Activated CD4-positive, alpha-beta T cell treated with anti-CD3 and anti-CD28 coated beads for 48 hours (primary cell): ENCODE measurements at places on chromosomes 2 and 18.

DNA sequence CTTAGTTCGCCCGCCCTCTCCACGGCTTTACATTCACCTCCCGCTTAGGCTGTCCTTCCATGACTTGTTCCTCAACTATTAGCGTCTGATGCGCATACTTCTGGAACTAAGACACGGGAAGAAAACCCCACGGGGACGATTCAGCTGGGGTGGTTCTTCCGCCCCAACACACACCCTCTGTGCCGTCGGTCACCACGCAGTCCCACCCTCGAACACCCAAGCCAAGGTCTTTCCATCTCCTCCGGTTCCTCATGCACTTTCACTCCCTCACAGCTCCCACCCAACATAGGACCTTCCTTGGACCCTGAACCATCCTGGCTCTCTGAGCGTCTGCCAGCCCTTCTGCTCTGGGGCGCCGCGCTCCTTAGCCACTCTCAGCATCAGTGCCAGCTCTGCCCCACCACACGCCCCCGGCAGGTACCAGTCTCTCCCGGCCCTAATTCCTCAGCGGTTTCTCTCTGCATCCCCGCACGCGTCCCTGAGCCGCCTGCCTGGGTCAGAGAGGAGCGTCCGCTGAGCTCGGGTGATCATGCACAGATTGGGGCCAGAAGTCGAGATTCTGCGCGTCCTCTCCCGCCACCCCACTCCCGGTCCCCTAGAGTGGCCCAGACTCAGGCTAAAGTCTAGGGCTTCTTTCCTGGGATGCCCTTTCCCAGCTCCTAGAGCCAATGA is 522 bp upstream of the SRD5A2 start:
- no peak for DNase-seq

- DNase-seq = no peak
Measured at GRCh38 chr2:188898261-188898660, 75.9 kb upstream of the COL3A1 start.

- no peak for DNase-seq
Measured at GRCh38 chr2:23664066-23664788, 262.7 kb downstream of the ATAD2B start.

DNA sequence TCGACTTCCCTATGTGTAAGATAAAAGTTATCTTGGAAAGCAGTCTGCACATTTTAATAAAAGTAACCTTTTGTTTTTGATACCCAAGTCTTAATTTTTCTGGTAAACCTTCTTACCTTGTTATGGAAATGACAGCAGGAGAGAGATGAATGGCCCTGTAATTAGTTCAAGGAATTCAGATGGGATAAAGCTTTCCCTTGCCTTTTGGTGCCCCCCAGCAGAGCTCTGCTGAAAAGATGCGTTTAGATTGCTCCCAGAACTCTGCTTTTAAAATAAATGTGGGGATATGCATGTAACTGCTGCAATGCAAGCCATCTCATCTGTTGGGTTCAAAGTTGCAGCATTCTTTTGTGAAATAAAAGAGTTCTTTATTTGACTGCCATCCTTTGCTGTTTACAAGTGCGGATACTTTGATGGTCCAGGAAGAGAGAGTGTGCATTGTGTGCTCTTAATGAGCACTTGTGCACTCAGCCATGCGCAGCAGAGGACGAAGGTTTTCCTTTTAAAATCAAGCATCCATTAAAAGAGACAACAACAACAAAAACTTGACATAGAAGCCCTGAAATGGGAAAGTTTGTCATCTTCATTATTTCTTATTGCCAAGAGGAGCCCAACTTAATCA is 176.7 kb upstream of the ST6GAL2 start:
- no peak for DNase-seq

DNA sequence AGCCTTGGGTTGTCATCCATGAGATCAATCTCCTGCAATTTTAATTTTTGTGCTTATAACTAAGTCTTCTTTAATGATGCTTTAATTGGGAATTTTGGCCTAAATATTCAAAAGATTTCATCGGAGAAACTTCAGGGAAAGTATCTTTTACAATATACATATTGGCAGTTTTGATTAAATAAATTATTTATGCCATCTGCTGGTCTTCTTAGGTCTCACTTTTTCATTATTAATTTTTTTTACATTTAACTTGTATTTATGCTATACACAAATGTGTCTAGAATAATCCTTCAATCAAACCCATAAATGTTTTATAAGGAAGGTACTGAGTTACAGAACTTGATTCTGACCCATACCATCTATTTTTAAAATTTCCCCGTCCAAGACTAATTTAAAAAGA is 95.1 kb upstream of the XPO1 start:
- DNase-seq = no peak

- no peak for DNase-seq
Measured at GRCh38 chr2:128413014-128413717, 94.5 kb upstream of the HS6ST1 start.

DNA sequence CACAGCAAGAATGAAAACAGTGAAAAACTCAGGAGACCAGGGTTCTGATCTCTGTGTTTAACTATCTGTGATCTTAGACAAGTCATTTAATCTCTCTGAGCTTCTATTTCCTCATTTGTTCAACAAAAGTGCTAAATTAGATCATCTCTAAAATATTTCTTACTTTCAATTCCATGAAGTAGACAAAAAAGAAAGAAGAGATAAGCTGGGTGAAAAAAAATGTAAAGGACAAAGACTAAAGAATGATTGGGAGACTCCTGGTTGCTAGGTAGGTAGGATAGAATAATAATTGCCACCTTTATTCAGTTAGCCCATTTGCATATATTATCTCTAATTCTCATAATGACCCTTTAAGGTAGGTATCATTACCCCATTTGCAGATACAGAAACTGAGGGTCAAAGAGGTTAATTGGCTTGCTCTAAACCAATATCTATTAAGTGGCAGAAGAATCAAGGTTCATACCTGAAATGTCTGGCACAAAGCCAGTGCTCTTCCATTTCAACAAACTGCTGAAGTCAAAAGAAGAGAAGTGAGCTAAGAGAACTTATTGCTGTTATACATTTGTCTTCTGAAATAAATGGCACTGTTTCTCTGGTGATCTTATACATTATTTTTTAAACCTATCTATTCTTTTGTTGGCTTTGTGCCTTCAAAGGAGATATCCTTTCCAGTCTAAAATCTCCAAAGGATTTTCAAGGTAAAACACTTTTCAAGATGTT is 141.7 kb downstream of the OTX1 start:
- no peak for DNase-seq

- DNase-seq = peak; percentile 45
Measured at GRCh38 chr2:39620067-39620466, 45.6 kb upstream of the TMEM178A start.

DNA sequence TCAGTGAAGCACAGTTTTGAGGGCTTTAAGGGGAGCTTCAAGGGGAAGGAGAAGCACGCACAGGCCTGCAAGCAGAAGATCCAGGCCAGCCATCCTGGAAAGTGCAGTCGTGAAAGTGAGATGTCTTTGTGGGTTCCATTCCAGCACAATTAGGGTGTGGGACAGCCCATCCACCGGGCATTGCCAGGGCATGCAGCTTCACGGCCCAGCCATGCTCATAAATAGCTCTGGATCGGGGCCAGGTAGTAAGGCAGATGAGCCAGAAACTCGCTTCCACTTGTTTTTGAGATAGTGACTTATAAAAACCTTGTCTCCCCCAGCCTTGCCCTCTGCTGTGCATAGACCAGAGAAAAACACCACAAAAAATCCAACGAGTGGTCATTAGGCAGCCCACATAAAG is 21.0 kb downstream of the KDSR start:
- no peak for DNase-seq

- DNase-seq = no peak
Measured at GRCh38 chr2:67038195-67038594, 358.9 kb upstream of the ETAA1 start.

GRCh38 chr2:34907812-34908211 is 1308.7 kb upstream of the FAM98A start:
- no peak for DNase-seq

DNA sequence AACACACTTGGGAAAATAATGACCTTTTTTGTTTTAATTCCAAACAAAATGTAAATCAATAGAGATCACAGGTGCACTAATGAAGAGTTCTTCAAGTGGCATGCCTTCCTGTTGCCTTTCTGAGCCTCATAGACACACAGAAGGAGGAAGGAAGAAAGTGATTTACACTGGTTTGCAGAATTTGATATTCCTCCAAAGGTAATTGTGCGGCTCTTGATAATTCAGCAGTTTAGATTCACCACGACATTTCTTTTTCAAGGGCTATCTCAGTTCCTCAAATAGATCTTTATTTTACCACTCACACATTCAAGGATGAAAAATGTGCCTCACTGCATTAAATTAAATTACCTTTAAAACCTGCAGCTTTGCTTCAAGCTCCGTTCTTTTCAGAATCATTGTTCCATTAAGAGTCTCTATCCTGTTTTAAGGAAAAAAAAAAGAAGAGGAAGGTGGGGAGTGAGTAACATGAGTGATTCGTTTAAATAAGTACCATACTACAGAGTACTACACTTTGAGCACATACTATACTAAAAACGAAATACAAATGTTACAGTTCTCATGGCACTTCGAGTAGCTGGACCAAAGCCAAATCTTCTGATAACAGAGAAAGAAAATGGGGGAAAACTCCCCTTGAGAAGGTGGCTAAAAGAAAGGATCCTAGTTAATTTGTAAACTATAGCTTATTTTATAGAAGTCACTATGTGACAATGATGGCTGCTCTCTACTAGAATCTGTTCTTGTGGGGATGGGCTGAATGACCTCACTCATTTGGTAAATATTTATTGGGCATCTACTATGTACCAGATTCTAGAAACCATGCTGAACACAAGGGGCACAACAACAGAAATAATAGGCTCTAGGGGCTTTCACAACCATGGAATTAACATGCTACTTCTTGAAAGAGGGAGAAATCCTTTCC is 16.6 kb downstream of the CYTIP start:
- no peak for DNase-seq

GRCh38 chr18:79518683-79519128 is 123.0 kb downstream of the NFATC1 start:
- DNase-seq = no peak

DNA sequence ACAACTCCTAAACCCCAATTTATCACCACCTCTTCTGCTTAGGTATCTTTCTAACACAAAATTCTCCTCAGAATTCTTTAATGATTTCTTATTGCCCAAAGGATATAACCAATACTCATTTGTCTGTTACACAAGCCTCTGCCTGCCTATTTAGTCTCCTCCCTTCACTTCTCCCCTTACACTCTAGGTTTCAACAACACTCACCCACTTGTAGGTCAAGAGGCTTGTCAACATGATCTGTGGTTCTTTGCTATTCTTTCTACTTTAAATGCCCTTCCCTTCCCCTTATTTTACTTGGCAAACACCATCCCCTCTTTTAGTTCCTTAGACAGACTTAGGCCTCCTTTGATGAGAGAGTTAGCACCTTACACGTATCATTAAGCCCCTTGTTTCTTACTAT is 69.0 kb upstream of the C2orf15 start:
- DNase-seq = no peak

GRCh38 chr2:113937501-113937900 is 47.6 kb downstream of the ACTR3 start:
- DNase-seq = no peak
